T-helper 9 cell (primary cell): ENCODE measurements at places on chromosomes 11 and 22.

DNA sequence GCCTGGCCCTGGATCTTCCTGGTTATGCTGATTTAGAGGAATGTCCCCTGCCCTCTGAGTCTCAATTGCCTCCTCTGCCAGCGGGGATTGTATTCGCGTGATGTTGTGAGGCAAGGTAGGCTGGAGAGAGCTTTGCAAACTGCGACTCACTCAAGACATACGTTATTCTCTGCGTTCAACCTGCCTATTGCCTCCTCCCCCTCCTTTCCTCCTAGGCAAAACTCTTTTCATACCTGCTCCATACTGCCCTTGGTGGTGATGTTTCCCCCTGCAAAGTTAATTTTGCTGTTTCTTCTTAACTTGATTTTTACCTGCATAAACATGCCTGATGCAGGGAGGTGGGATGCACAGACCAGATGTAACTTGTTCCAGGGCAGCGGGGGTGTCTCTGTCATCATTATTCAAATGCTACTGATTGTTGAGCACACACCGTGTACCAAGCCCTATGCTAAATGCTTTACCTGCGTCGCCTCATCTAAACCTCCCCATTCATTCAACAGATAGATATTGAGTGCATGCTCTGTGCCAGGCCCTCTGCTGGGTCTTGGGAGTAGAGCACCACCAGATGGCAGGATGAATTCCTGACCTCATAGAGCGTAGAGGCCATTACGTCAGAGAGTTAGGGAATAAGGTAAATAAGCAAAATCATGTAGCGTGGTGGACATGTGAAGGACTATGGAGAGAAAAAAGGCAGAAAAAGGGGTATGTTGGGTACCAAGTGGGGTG is 29.0 kb downstream of the SGSM1 start:
- no peak for DNase-seq

DNA sequence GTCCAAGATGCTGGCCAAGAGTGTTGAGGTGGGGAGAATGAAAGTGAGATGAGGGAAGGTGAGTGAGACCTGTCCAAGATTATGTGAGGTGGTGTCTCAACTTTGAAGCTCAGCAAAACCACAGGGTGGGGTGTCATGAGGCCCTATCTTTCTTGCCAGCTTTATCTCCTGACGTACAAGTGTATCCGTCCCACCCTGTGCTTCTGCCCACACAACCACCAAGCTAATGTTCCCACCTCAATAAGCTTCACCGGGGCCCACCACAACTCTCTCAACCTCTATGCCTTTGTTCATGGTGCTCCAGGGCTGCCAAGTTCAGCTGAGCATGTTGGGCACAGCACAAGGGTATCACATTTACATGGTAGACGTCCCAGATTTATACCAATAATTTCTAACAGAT is 7.1 kb upstream of the TPST2 start:
- no peak for DNase-seq

DNA sequence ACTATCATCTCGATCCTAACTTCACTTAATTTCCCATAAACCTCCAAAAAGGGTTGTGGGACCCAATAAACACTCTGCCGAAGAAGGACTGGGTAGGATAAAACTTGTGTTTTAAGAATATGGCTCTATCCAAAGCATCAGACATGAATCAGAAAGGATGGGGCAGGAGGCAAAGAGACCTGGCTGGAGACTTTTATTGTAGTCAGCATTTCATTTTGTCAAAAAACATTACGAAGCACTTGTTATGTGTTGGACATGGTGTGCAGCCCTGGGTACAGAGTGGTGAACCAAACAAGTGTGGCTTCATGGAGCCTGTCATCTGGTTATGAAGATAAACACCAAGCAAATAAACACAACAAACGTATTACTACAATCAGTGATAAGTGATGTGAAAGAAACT is 17.3 kb downstream of the IL10RA start:
- no peak for DNase-seq

GRCh38 chr22:31852691-31853421 is 91.5 kb upstream of the YWHAH start:
- no peak for DNase-seq

DNA sequence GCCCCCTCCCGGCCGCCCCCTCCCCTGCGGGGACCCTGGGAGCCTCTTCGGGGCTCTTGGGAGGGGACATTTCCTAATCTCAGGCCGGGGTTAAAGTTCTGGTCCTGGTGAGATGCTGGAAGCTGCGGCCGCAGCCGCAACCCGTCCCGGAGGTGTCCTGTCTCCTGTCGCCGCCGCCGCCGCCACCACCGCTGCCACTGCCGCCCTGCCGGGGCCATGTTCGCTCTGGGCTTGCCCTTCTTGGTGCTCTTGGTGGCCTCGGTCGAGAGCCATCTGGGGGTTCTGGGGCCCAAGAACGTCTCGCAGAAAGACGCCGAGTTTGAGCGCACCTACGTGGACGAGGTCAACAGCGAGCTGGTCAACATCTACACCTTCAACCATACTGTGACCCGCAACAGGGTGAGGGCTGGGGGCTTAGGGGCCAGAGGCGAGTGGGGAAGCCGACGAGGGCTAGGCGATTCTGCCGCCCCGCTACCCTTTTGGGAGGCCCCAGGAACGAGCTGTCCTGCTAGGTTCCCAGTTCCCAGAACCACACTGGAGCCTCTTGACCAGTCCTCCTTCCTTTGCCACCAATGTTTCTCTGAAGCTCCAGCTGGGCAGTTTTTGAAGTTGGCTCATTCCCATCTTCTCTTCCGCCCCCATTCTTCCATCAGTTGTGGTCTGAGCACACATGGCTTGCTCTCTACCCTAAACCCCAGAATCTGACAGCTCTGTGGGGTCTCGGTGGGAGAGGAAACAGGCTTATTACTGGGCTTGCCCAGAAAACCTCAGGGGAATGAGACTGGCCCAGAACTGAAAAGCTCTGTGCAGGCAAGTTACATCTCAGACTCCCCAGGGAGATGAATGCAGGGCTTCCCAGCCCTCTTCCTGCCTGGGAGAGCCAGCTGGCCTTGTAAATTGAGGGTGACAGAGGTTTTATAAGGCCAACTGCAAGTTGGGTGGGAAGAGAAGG is 781 bp downstream of the SIDT2 start:
- DNase-seq, result peak; percentile 41

DNA sequence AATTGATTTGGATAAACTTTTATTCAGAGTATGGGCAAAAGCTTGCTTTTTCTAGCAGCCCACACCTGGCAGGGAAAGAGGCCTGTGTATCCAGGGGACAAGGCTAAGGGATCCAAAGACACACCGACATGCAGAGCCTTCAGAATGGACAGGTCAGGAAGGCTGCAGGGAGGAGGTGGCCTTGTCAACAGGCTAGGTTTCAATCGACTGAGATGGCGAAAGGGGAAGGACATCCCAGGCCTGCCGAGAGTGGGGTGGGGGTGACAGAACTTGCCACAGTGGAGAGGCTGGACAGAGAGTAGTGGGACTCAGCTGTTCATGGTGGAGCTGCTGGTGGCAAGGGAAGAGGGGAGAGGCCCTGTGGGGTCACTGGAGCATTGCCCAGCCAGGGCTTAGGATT is 5.3 kb upstream of the SLC39A13 start:
- no peak for DNase-seq

- no peak for DNase-seq
Observed at GRCh38 chr11:64845129-64845775, 799 bp upstream of the CDC42BPG start.

- DNase-seq, result no peak
Observed at GRCh38 chr11:75149766-75150465, 991 bp upstream of the SLCO2B1 start.

GRCh38 chr22:23781511-23782183 is 5.1 kb upstream of the SMARCB1 start:
- DNase-seq, result no peak

DNA sequence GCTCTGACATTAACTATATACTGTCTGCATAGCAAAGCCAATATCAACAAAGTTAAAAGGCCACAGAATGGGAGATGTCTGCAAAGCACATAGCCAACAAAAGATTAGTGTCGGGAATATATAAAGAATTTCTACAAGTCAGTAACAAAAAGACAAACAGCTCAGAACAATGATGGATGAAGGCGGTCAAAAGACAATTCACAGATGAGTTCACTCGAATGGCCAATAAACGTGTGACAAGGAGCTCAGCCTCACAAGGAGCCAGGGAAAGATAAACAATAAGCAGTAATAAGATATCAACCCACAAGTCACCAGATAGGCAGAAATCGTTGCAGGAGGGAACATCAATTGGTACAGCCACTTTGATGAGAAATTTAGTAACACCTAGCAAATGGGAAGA is 106.0 kb upstream of the ISX start:
- DNase-seq, result no peak

- DNase-seq, result no peak
Observed at GRCh38 chr11:9109858-9110731, 18.7 kb upstream of the SCUBE2 start.

- DNase-seq, result no peak
Observed at GRCh38 chr11:126115816-126116331, 53.2 kb upstream of the CDON start.

DNA sequence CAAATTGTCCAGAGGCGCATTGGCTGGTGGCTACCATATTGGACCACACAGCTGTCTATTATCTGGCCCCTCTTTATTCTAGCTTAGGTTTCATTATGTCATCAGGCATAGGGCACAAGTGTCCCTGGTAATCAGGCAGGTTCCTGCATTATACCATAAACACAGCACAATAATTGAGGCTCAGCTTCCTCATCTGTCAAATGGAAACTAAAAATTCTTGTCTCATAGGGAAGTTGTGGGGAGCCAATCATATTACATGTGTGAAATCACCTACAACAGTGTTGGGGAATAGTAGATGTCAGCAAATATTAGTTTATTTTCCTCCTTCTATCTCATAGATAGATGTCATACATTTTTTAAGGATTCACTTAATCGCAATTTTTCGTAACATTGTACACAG is 231.0 kb upstream of the SORL1-AS1 start:
- no peak for DNase-seq

DNA sequence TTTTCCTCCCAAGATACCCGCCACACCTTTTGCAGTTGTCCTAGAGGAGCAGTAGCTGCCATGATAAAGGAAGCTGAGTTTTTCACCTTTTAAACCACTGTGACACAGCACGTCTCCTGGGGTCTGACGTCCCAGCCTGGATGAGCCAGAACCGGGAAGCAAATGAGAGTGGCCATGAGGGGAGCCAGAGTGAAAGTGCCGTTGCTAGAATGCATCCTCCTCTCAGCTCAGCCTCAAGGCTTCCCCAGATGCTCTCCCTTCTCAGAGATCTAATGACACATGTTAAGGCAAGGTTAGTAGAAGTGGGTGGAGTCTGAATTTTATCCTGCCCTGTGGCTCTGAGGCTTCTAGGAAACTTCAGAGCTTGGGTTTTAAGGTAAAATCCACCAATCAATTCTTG is 23.4 kb upstream of the HTR3A start:
- no peak for DNase-seq

- DNase-seq, result no peak
Observed at GRCh38 chr11:79520086-79520485, 79.3 kb upstream of the TENM4 start.

DNA sequence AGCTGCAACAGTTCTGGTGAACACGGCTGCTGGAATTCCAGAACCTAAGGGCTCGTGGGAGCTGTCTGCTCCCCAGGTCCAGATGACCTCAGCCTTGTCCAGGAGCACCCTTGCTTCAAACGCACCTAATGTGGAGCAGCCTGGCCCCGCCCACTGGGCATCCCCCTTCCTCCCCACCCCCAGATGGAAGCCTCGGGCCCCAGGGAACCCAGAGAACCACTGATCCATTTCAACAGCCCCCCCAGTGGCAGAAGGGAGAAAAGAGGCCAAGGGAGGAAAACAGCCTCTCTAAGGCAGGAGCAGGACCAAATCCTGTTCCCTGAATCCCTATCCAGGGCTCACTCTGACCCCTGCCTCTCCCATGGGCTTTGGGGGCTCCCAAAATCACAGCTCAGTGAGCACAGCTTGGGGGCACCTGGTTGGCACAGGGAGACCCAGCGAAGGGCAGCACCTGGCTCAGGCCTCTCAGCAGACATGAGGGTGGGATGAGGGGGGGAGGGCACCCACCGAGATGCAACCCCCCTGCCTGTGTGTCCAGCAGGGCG is 1.2 kb downstream of the CYTH4 start:
- DNase-seq, result peak; percentile 65

DNA sequence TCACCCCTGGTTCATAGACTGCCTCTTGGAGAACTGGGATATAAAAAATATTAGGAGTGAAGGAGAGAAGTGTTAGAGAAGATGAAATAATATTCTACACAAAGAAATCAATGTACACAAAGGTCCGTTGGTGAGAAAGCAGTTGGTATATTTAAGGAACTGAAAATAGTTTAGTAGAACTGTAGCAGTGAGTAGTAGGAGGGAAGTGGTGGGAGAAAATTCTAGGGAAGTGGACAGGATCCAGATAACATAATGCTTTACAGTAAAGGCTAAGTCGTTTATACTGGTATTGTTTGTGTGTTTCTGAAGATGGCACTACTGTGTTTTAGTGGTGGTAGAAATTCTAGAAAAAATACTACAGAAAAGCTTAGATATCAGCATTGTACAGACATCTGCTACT is 120.8 kb upstream of the CHORDC1 start:
- DNase-seq, result no peak

GRCh38 chr11:128928400-128928799 is 14.3 kb downstream of the TP53AIP1 start:
- DNase-seq, result no peak

- DNase-seq, result no peak
Observed at GRCh38 chr11:43955381-43956118, 13.1 kb downstream of the C11orf96 start.

GRCh38 chr11:34299284-34299972 is 58.4 kb downstream of the ABTB2 start:
- no peak for DNase-seq

DNA sequence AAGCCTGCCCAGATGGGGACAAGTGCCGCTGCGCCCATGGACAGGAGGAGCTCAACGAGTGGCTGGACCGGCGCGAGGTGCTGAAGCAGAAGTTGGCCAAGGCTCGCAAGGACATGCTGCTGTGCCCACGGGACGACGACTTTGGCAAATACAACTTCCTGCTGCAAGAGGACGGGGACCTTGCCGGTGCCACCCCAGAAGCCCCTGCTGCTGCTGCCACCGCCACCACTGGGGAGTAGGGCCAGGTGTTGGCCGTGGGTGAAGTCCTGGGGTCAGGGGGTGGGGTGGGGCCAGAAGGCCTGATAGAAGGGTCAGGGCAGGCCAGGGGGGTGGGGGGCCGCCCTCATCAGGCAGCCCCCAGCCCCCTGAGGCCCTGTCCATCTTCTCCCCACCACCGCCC is 24.6 kb upstream of the TEF start:
- DNase-seq, result no peak

DNA sequence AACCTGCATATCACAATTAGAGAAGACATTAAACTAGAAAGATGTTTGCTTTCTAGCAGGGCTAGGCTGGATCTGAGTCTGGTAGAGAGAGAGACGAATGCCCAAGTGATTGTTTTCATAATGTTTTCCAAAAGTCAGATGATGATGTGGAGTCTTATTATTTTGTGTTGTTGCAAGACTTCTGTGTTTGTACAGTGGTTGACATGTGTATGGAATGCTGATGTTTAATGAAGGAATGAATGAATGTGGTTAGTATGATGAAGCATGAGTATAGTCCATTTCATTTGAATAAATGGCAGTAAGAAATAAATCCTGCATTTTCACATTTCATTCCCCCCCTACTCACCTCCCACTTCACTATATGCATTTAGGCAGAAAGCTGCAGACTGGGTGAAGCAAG is 69.6 kb downstream of the PPP2R1B start:
- no peak for DNase-seq
